ENCODE measurements at places on chromosomes 7 and 10. TPM values are rescaled to one million over a fixed set of nuclear protein-coding genes. Genes with fewer than 3 reads are reported as not detected.

- no peak for DNase-seq
- H3K27ac ChIP-seq = peak overlapping the region; percentile 84
- peaks cover 42% of the 10 kb centered on the region for H3K27me3 ChIP-seq
- H3K4me1 ChIP-seq = peaks cover 35% of the 10 kb centered on the region
Observed at GRCh38 chr10:45376371-45376801, 2.4 kb downstream of the ALOX5 start.

- no peak overlapping the region for H3K27ac ChIP-seq
- no peaks in the 10 kb centered on the region for H3K27me3 ChIP-seq
- no peak overlapping the region for H3K4me3 ChIP-seq
- DNase-seq = no peak
- no peaks in the 10 kb centered on the region for H3K36me3 ChIP-seq
- no peaks in the 10 kb centered on the region for H3K4me1 ChIP-seq
Observed at GRCh38 chr7:121530227-121531174, 134.4 kb upstream of the FAM3C start.

DNA sequence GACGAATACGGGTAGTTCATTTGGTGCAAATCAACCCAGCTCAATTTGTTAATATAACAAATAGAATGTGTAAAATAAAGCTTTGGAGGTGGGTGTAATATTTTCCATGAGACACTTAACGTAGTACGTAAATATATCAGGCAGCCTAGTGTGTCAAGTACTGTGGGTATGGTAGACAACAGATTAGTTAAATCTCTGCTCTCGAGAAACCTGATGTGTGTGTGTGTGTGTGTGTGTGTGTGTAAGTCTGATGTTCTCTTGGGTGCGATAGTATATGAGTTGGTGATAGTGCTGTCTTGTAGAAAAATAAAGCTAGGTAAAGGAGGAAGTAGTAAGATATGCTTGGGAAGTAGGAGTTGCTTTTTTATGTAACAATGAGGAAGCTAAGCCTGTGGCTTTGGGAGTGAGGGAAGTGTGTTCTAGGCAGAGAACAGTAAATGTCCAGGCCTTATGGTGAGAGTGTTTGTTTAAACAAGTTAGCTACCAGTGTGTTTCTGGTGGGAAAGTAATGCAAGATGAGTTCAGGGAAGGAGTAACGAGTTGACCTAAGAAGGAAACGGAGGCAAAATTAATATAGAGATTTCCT lies 26.1 kb downstream of the WAC start:
- H3K27ac ChIP-seq = no peak overlapping the region
- DNase-seq = no peak
- H3K4me1 ChIP-seq = peaks cover 70% of the 10 kb centered on the region
- no peaks in the 10 kb centered on the region for H3K27me3 ChIP-seq
- H3K36me3 ChIP-seq = peaks cover 29% of the 10 kb centered on the region
- H3K4me3 ChIP-seq = no peak overlapping the region

GRCh38 chr7:45108863-45109262 lies 2.6 kb downstream of the TBRG4 start:
- H3K27me3 ChIP-seq = no peaks in the 10 kb centered on the region
- H3K36me3 ChIP-seq = peaks cover 56% of the 10 kb centered on the region
- peaks cover 47% of the 10 kb centered on the region for H3K4me1 ChIP-seq
- no peak overlapping the region for H3K27ac ChIP-seq
- DNase-seq = peak; percentile 18

- no peak for DNase-seq
- H3K27ac ChIP-seq = no peak overlapping the region
- H3K4me1 ChIP-seq = no peaks in the 10 kb centered on the region
- H3K4me3 ChIP-seq = no peak overlapping the region
Observed at GRCh38 chr7:49631071-49631815, 142.2 kb upstream of the VWC2 start.

- DNase-seq = peak; percentile 81
- no peaks in the 10 kb centered on the region for H3K36me3 ChIP-seq
- H3K4me3 ChIP-seq = no peak overlapping the region
Observed at GRCh38 chr10:93554760-93555432, 11.6 kb upstream of the FFAR4 start.

DNA sequence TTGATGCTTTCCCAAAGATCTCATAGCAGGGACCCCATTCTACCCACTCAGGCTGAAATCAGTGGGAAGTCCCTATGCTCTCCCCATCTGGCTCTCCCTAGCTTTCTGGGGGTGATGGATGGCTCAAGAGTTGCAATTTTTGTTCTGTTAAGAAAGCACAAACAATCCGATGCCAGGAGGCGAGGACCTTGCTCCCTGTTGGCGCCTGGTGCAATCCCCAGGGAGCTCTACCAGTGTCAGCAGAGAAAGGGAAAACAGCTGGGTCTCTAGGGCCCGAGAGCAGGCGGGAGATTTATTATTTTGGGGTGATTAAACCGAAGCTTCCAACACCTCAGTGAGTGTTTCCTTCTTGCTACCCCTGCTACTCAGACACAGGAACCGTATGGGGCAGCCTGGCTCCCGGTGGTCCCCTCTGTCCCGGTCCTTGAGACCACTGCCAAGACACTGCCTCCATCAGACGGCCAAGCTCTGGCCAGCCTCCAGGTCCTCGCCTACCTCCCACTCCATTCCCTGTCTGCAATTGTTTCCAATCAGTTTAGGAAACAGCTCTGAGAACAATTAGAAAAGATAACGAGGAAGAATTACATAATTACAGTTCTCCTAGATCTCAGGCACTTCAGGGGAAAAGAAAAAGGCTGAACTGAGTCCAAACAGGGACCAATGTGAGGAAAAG lies 147.9 kb downstream of the PLXNA4 start:
- H3K4me3 ChIP-seq = no peak overlapping the region
- no peak overlapping the region for H3K27ac ChIP-seq
- H3K27me3 ChIP-seq = peaks cover 3% of the 10 kb centered on the region
- no peaks in the 10 kb centered on the region for H3K4me1 ChIP-seq
- DNase-seq = no peak

DNA sequence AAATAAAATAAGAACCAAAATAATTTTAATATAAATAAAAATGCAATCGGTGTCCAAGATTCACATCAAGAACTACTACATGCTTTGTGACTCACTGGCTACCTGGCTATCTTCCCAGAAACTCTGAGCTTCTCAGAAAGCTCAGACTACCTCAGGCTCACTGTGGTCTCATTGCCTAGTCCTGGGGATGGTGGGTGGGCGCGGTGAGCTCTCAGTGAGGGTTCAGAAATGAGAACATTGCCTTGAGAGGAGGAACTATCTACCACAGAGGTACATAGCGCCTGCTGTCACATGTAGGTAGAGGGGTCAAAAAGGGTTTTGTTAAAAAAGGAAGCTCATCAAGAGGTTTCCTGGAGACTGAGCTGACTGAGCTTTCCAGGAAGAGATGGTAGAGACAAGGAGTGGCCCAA lies 108.0 kb downstream of the WDFY4 start:
- H3K27ac ChIP-seq = no peak overlapping the region
- H3K36me3 ChIP-seq = no peaks in the 10 kb centered on the region
- peaks cover 14% of the 10 kb centered on the region for H3K4me1 ChIP-seq
- no peak overlapping the region for H3K4me3 ChIP-seq
- no peak for DNase-seq
- H3K27me3 ChIP-seq = no peaks in the 10 kb centered on the region

GRCh38 chr7:123184271-123184670 lies 15.5 kb downstream of the SLC13A1 start:
- no peak for DNase-seq
- no peak overlapping the region for H3K4me3 ChIP-seq
- H3K27ac ChIP-seq = no peak overlapping the region
- H3K27me3 ChIP-seq = no peaks in the 10 kb centered on the region
- no peaks in the 10 kb centered on the region for H3K4me1 ChIP-seq

DNA sequence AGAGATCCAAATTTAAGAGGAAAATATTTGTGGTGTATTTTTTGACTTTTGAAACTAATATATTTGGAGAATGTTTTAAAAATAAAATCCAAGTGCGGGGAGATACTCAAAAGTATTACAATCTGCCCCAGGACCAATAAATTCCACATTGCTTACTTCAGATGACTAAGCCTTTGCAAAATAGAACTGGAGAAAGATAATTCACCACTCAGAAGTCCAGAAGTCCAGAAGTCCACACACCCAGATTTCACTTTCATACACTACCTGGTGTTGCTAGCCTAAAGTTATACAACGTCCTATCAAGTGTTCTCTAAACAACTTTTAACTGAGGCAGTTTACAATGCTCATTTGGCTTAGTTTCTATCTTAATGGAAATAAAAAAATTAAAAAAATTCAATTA lies 487.0 kb upstream of the SEMA3D start:
- H3K4me1 ChIP-seq = no peaks in the 10 kb centered on the region
- no peak overlapping the region for H3K27ac ChIP-seq
- H3K4me3 ChIP-seq = no peak overlapping the region
- DNase-seq = no peak
- H3K27me3 ChIP-seq = no peaks in the 10 kb centered on the region
- no peaks in the 10 kb centered on the region for H3K36me3 ChIP-seq

- no peaks in the 10 kb centered on the region for H3K4me1 ChIP-seq
- no peaks in the 10 kb centered on the region for H3K36me3 ChIP-seq
Observed at GRCh38 chr7:77276120-77276519, 76.5 kb upstream of the FGL2 start.

DNA sequence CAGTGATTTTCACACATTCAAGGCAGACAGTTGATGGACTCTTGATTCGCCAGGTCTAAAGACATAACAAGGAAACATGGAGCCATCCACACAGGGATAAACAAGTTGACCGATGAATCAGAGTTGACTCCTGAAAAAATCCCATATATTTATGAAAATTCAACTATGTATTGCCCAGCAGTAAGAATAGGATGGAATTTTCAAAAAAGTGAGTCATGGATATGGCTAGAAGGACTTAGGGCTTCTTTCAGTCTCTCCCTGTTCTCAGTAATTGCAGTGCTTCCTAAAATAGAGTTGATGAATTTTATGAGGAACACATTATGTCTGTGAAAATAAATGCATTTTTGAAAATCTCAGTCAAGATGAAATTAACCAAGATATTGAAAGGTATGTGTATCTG lies 301.2 kb downstream of the PLXDC2 start:
- H3K4me1 ChIP-seq = no peaks in the 10 kb centered on the region
- no peak for DNase-seq
- H3K36me3 ChIP-seq = no peaks in the 10 kb centered on the region
- H3K27ac ChIP-seq = no peak overlapping the region
- H3K4me3 ChIP-seq = no peak overlapping the region
- H3K27me3 ChIP-seq = no peaks in the 10 kb centered on the region

DNA sequence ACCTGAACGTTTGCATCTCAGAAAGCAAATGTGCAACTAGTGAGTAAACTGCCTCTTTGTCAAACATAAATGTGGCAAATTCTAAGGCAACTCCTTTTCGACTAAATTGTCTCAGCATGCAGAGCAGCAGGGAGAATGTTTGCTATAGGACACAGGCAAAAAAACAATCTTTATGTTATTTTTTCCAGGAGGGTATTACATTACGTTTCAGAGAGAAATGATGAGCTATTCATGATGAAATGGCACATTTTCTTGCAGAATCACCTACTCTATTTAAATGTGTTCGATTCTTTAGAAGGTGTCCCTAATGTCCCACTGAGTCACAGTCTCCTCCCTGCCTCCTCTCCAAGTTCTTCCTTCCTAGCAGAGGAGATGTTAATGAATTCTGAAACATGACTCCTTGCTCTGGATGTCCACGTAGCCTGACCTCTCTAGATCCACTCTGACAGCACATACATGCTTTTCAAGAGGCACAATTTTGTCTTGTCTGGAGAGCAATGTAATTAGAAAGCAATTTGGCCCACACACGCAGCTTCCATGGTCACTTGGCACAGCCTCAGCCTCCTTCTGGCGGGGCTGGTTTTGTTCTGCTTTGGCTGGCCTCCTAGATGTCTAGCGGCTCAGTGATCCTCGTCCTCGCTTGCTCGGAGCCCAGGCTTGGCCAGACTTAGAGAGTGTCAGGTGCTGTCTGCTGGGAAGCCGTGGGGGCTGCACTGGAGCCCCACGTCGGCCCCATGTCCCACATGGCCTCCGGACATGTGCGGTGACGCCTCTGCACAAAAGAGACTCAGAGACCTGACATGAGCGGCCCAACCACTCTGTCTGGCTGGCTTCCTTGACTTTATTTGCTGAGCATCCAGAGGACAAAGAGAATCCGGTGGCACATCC lies 125.7 kb upstream of the ZNF438 start:
- H3K4me1 ChIP-seq = peaks cover 9% of the 10 kb centered on the region
- H3K4me3 ChIP-seq = no peak overlapping the region
- no peaks in the 10 kb centered on the region for H3K27me3 ChIP-seq
- peak overlapping the region; percentile 51 for H3K27ac ChIP-seq

DNA sequence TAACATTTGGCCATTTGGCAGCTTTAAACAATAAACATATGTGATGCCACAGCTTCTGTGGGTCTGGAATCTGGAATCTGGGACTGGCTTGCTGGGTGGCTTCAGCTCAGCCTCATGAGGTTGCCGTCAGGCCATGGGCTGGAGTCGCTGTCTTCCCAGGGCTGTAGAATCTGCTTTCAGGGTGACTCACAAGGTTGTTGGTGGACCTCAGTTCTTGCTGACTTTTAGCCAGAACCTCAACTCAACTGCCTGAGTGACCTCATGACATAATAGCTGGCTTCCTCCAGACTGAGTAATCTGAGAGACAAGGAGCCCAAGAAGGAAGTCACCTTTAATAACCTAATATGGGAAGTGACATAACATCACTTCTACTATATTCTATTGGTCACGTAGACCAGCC lies 44.6 kb upstream of the TSPAN13 start:
- H3K27me3 ChIP-seq = no peaks in the 10 kb centered on the region
- H3K27ac ChIP-seq = no peak overlapping the region
- H3K36me3 ChIP-seq = peaks cover 20% of the 10 kb centered on the region

GRCh38 chr10:70887804-70888800 lies at the start of gene PCBD1:
PCBD1 (minus strand) TSS chr10:70888565; CDS start chr10:70888533, 32 bp downstream.
- H3K4me3 ChIP-seq = peak within 1 kb of the TSS; percentile 88
- H3K27me3 ChIP-seq = no peaks in the 10 kb centered on the region
- peaks cover 35% of the 10 kb centered on the region for H3K4me1 ChIP-seq
- peak within 1 kb of the TSS; percentile 88 for H3K27ac ChIP-seq
- peak; percentile 85 for DNase-seq

- H3K36me3 ChIP-seq = peaks cover 14% of the 10 kb centered on the region
- no peak for DNase-seq
- no peak overlapping the region for H3K4me3 ChIP-seq
- H3K27me3 ChIP-seq = no peaks in the 10 kb centered on the region
Observed at GRCh38 chr7:5607951-5608656, 173.4 kb downstream of the RNF216 start.

ZNF107 gene
- total RNA-seq = 4.3 TPM

ACTL6B gene
- not detected for total RNA-seq

CALHM1 gene
- 0.15 TPM for total RNA-seq

SNX13 gene
- total RNA-seq = 62.7 TPM

C10orf67 gene
- total RNA-seq = 1.2 TPM

ADAM12 gene
- total RNA-seq = 0.92 TPM

Data from lower lobe of right lung (tissue), 2 donors.